ENCODE measurements at places on chromosomes 3 and 15.

DNA sequence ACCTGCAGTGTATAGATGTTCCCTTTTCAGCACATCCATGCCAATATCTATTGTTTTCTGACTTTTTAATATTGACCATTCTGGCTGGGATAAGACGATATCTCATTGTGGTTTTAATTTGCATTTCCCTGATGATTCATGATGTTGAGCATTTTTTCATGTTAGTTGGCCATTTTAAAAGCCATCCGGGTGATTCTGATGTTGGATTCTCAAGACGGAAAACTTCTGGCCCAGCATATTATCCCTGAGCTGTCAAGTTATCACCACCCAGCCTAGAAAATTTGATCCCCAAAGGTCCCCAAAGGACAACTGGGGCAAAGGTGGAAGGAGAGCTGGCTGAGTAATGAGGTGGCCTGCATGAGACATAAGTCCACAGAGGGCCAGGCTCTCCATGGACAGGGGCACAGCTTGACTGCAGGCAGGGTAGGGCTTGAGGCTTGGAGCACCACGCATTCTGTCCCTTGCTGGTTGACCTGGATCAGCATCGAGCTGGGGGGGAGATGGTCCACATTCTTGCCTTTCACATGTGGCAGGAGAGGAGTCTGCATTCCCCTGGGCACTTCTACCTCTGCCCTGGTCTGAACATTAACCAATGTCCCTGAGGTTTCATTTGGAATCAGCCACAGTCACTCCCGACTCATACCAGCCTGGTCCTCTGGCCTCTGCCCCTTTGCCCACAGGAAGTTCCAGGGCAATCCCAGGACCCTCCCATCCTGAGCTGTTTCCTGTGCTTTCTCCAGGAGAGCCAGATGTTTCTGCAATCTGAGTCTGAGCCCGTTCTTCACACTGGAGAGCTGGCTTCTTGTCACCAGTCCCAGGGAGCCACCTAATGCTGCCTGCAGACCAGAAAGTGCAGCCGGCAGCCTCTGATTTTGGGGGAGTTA lies 69.2 kb downstream of the ISG20 start:
- DNase-seq, result no peak

- DNase-seq, result no peak
Measured at GRCh38 chr3:26108846-26109489, 319.1 kb downstream of the OXSM start.

GRCh38 chr3:104911376-104911775 lies 455.3 kb upstream of the ALCAM start:
- no peak for DNase-seq

DNA sequence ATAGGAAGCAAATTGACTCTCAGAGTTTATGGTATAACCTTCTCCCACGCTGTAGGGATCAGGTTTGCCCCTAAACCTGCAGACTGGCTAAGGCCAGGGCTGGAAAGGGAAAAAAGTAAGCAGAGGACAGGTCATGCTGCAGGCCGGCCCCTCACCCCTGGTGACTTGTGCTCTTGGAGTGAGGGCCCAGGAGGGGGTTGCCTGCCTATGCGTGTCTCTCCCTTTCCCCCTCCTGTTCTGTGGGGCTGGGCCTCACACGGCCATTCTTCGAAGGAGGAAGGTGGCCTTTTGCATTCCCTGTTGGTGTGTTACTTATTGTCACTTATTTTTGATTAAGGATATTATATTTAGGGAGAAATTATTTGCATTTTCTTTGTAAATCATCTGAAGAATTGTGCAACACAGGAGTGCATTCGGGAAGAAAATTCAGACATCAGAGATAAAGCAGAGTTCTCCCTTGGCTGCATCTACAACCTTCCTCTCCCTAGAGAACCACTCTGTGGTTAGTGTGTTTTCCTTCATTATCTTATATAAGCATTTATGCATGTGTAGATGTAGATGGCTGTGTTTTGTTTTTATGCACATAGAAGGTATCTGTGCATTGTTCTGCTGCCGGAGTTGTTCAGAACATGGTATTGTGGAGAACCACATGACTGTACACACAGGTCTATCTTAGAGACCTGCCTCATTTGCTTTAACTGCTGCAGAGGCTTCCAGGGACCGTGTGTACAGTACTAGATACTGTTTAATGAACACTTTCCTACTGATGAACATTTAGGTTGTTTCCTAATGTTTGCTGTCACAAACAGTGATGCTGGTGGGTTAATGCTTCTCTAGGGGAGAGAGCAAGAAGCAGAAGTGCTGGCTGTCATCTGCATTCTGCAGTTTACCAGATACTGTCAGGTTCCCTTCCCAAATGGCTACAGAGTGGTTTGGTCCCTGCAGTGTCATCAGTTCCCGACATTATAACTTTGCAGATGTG lies 133.5 kb downstream of the APBA2 start:
- DNase-seq, result no peak

GRCh38 chr3:95168526-95168925 lies 1105.7 kb downstream of the NSUN3 start:
- DNase-seq, result no peak

GRCh38 chr3:43817064-43817463 lies 126.3 kb downstream of the ABHD5 start:
- DNase-seq, result no peak

DNA sequence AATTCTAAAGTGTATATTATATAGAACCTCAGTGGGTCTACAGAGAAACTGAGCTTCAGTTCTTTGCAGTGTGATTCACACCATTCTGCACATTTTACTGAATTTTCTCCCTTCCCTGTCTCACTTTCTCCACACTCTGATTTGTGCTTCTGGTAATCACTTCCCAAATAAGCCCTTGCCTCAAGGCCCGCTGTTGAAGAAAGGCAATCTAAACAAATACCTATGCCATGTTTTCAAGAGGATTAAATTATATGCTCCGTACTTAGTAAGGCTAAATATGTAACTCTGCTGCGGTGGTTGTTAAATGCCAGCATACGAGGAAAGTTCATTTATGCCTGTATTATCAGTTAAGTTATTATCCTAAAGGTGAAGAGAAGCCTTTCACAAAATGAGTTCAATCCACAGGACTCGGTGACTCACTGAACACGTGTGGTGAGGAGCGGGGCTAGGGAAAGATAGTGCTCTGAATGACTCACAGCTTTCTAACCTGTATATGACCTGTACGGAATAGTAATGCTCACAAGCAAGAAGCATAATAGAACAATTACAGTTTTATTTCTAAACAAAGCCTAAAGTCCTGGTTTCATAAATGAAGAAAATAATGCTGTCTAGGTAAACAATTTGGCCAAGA lies 25.1 kb downstream of the CNTN6 start:
- DNase-seq, result no peak

GRCh38 chr3:189236352-189236751 lies 64.6 kb downstream of the TPRG1 start:
- DNase-seq, result no peak

DNA sequence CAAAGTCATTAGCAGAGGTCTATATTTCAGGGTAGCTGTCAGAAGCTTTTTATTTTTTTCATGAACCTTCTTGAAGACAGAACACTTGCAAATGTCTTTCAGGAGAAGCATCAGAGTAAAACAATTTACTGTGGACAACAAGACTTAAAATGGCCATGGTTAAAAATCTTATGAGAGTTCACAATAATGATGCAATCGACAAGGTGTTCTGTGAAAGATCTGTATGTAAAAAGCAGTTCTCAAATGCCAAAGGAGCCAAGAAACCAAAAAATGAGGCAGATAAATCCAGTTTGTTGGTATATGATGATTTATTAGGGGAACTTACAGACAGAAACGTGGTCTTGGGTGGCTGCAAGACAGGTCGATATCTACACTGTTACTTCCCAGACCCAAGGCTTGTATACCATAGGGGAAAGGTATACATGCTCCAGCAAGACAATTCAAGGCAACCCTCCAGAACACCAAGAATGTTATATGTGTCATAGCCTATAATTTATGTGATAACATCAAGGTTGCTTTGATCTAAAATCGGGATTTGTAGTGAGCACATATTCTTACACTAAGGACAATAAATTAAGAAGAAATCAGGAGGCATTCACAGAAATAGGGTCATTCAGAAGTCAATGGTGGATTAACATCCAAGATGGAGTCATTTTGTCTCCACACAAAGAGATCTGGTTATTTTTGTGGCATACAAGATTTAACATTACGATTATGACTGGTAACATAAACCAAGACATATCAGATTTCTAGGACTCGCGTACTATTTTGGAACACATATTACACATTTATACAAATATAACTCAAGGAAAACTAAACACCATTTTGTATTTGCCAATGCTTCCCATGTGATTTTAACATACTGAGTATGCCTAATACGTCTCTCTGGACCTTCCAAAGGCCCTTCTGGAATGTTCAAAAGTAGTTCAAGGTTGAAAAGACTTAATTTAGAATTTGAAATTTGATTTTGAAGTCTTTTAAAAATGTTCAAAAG lies 316.4 kb downstream of the THSD4 start:
- no peak for DNase-seq

DNA sequence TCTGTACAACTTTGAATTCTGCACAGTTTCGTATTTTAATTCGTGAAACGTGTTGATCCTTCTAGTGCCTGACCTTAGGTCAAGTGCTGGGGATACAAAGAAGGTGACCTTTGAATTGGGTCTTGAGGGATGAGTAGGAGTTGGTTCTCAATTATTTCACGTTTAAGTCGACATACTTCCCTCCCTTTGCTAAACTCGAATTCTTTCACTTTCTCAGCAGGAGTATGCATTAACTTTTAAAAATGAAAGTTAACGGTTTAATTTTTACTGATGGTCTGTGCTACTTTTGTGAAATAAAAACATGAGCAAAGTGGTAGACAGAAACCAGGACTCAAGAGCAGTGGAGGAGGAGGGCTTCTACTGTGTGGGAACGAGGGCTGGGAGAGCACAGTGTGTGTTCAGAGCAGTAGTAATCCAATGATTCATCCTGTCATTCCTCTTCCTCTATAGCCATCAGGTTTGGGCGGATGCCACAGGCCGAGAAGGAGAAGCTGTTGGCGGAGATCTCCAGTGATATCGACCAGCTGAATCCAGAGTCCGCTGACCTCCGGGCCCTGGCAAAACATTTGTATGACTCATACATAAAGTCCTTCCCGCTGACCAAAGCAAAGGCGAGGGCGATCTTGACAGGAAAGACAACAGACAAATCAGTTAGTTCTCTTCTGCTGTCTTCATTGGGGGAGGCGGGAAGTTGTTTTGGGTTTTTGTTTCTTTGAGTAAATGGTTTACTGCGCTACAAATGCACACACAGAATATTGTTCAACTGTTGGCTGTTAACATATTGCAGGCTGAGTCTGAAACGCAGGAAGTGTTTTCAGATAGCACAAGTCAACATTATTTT lies 78.6 kb upstream of the TSEN2 start:
- no peak for DNase-seq

DNA sequence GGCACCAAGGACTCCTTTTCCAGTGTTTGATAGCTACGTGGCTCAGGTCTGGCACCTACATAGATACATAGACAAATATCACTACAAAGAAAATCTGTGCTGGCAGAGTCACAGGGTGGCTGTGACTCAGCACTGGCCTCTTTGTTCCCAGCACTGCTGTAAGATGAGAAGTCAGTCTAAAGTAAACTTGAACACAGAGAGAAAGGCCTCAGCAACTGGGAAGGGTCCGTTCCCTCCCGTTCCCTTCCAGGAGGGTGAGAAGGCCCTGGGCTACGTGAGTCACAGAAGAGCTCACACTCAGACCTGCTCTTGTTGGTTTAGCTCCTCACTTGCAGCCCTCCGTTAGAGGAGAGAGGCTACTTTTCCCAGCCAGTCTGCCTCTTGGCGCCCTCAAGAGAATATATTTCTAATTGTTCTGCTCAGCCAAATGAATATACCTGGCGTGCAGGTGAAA lies 23.1 kb downstream of the ANXA2 start:
- DNase-seq, result peak; percentile 71

DNA sequence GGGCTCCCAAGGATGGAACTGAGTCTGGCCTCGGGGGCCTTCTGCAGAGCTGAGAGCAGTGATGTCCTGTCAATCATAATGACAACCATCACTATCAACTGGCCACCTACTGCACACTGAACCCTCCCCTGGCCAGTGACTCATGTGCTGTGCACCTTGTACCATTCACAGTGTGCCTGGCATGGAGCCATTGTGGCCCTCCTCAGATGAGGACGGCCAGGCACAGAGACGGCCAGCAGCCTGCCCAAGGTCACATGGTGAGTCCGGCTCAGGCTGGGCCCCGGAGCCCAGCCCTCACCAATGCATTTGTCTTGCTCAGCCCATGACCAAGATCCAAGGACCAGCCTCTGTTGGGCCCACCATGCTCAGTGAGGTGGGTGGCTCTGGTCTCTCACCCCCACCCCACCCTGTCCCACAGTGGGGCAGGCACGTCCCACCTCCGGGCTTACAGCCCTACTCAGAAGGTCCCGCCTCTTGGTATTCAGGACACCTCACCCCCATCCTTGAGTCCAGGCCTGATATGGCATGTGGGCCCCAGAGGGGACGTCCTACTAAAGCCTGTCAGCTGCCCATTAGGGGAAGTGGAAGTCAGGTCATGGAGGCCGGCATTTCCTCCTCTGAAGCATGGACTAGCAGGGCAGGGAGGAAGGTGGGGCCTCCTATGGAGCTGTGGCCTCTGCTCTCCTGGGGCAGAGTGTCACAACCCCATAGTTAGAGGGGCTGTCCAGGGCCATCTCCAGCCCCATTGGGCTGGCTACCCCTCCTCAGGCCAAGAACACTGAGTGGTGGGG lies 35.9 kb upstream of the TMEM115 start:
- no peak for DNase-seq

DNA sequence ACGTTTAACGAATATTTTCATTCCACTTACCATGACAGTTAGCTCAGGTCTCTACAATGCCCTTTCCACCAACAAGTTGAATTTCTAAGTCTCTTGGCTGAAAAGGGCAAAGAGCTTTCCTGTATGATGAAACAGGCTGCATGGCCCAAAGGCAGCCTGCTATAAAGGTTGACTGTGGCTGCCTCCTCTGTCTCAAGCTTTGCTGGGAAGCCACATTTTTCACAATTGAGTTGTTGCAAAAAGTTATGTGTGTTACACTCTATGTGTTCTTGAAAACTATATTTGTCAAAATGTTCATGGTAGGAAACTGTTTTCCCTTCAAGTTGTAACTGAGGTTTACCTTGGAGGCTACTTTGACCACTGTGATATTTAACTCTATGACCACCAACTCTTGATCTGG lies 49.5 kb downstream of the DZIP1L start:
- no peak for DNase-seq

- DNase-seq, result no peak
Measured at GRCh38 chr3:3951071-3951470, 151.8 kb downstream of the LRRN1 start.

DNA sequence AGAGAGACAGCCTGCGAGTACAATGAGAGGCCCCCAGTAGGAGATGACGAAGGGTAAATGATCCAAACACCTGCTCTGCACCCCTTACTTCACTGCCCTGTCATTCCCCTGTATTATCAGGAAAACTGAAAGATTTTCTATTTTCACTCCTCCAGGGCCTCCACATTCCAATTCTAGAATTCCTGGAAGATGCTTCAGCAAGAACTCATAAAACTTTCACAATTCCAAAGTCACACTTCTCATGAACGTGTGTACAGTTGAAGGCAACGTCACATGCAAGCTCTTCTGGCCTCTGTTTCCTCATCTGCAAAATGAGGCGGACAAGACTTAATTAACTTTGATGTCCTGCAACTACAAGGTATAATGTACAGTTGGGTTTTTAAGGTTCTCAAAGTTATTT lies 62.8 kb upstream of the SPATA12 start:
- no peak for DNase-seq

GRCh38 chr3:55717481-55717880 lies 230.4 kb upstream of the WNT5A start:
- no peak for DNase-seq

All from NCI-H1105 (cell line).